ENCODE measurements at places on chromosomes 7 and 10. TPM values are rescaled to one million over a fixed set of nuclear protein-coding genes. Genes with fewer than 3 reads are reported as not detected.

DNA sequence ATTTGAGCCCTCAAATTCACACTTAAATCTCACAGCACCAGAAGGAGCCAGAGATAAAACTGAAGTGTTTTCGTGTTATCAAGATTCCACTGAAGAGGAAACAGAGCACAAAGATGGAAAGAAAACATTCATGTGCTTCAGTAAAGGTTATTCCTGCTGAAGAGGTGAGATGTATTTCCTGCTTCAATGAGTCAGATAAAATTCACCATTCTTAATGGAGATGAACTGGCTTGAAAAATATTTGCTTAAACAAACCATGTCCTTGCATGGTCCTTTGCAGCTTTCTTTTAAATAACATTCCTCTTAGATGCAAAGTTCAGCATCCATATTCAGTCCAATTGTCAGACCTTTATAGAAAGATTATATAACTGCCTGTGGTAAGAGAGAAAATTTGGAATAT, 294.2 kb downstream of the IPMK start:
- H3K27ac ChIP-seq = no peak overlapping the region
- no peak for DNase-seq
- H3K36me3 ChIP-seq = no peaks in the 10 kb centered on the region
- H3K27me3 ChIP-seq = no peaks in the 10 kb centered on the region

- H3K27me3 ChIP-seq = no peaks in the 10 kb centered on the region
- no peak overlapping the region for H3K4me3 ChIP-seq
- H3K27ac ChIP-seq = no peak overlapping the region
- H3K36me3 ChIP-seq = no peaks in the 10 kb centered on the region
- no peaks in the 10 kb centered on the region for H3K4me1 ChIP-seq
Measured at GRCh38 chr10:118017850-118018249, 28.9 kb downstream of the RAB11FIP2 start.

DNA sequence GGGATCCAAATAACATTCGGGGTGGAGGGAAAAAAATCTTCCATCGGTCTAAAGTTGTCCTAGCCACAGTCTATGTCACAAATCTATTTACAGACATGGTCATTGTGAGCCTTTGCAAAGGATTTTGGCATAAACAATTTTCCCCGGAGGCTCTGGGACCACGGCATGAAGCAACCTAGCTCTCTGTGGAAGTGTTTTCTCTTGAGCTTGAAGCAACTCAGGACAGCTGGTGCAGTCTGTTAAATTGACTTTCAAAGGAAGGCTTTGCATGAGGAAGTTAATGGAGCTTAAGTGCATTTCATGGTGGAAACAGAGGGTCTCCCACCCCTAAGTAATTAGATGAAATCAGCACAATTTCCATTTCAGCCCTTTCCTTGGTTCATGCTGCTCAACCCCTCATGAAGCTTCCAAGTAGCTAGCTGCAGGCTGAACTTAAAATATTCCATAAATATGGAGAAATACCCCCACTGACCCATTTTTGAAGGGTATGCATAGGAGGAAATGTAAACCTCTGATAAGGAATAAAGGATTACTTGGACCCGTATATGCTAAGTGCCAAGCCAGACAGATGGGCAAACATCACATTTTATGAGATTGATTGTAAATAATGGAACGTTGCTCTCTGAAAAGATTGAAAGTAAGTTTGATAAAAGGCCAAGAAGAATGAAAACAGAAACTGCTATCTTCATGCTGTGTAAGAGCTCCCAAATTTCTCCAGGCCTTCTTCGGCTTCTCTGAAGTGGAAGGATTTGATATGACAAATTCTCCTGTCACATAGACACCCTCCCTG, 39.9 kb downstream of the CCDC3 start:
- no peak overlapping the region for H3K27ac ChIP-seq
- peaks cover 6% of the 10 kb centered on the region for H3K4me1 ChIP-seq
- DNase-seq = no peak
- no peak overlapping the region for H3K4me3 ChIP-seq

- no peak overlapping the region for H3K27ac ChIP-seq
- H3K36me3 ChIP-seq = no peaks in the 10 kb centered on the region
- no peaks in the 10 kb centered on the region for H3K27me3 ChIP-seq
- no peaks in the 10 kb centered on the region for H3K4me1 ChIP-seq
- no peak for DNase-seq
Measured at GRCh38 chr7:82953324-82954027, 209.2 kb downstream of the PCLO start.

DNA sequence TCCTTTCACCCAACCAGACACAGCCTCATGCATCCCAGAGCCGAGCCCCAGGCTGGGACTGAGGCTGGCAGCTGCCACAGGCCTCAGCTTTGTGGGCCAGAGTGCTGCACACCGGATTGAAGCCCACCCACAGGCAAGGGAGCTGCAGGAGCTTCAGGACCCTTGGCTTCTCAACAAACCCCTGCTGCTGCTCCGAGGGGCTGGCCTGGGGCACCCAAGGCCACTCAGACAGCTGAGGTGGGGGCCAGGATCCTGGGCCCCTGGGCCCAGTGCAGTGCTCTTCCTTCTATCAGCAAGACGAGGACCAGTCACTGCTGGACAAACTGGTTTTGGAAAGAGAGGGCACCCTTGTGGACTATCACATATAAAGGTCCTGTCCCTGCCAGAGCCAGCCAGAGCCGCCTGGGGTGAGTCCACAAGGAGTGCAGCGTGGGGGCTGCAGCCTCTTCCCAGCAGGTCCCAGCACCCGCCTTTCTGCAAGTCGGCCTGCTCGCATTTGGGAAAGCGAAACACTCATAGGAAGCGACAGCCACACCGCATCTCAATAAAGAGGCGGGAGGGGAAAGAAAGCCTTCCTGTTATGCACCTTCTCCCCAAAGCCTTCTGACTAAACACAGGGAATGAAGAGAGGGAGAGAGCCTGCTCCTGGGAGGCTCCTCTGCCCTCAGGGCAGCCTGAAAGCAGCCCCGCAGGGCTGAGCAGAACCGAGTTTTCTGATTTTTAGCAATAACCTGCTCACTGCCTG, 9.5 kb upstream of the TCERG1L start:
- H3K36me3 ChIP-seq = no peaks in the 10 kb centered on the region
- no peak overlapping the region for H3K4me3 ChIP-seq
- H3K27ac ChIP-seq = no peak overlapping the region

Gene ADRB1
- 0.72 TPM for total RNA-seq

Gene TAC1
- 2.0 TPM for total RNA-seq

Gene CDC14C
- total RNA-seq = not detected

Measured in kidney (tissue), 22 donors.